ENCODE measurements at places on chromosomes 1 and 21.

DNA sequence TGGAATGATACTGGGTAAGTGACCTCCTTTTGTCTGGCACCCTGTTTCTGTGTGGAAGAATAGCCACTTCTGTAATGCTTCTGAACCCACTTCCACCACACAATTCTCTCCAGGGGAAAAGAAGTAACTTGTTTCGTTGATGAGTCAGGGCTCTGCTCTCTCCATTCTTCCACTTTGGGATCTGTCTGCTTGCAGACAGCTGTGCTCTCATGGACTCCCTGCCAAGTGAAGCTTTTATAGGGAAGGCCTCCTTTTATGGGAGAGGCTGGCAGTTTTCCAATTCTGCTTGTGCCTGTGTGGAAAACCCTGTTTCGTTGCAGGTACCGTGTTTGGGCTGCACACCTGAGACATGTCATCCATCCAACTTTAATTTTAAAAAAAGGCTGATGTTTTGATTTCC, 130.7 kb downstream of the GIPC2 start:
- DNase-seq, result peak; percentile 47

GRCh38 chr1:161439280-161440232, 65.7 kb upstream of the FCGR2A start:
- DNase-seq, result peak; percentile 16

GRCh38 chr1:185813401-185813979, 79.3 kb downstream of the HMCN1 start:
- DNase-seq, result peak; percentile 60

DNA sequence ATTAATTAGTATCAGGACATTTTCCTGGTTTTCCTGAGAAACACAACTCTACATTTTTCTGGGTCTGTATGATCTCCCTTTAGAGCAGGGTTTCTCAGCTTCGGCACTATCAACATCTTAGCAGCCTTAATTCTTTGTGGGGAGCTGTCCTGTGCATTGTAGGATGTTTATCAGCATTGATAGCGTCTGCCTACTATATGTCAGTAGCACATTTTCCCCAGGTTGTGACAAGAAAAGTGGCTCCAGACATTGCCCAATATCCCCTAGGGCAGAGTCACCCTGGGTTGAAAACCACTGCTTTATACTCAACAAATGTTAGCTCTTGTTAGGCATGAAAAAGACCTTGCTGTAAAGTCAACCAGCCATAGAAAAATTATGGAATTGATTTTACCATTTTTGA, 195.1 kb upstream of the FMN2 start:
- no peak for DNase-seq

DNA sequence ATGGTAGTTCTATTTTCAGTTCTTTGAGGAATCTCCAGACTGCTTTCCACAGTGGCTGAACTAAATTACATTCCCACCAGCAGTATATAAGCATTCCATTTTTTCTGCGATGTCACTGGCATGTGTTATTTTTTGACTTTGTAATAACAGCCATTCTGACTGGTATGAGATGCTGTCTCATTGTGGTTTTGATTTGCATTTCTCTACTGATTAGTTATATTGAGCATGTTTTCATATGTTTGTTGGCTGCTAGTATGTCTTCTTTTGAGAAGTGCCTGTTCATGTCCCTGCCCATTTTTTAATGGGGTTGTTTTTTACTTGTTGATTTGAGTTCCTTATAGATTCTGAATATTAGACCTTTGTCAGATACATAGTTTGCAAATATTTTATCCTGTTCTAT, 87.9 kb downstream of the RPS6KC1 start:
- DNase-seq, result no peak

DNA sequence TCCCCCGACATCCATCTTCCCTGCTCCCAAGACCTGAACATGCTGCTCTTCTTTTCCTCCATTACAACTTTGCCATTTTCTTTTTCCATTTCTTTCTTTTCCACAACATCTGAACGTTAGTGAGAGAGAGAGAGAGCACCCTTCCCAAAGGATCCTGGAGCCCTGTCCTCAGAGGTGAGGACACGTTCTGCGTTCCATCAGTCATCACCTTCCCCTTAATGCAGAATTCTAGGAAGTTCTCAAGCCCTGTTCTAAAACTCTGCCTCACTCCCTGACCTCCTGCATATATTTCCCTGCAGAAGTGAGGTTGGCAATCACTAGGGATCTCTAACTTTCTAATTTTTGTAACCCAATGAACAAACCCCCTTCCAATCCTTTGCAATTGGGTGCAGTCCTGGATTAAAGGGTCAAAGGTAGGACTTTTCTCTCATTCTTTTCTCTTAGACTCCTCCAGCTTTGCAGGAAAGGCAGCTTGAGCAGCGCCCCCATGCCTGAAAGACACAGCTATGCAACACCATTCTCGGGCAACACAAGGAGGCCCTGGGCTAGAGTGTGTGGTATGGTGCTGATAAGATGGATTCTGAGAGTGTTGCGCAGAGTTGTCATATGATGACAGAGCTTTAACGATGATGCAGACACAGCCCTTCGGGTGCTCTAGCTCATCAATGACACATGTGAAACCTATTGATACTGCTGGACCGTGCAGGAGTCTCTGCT, 59.2 kb upstream of the TNR start:
- no peak for DNase-seq

DNA sequence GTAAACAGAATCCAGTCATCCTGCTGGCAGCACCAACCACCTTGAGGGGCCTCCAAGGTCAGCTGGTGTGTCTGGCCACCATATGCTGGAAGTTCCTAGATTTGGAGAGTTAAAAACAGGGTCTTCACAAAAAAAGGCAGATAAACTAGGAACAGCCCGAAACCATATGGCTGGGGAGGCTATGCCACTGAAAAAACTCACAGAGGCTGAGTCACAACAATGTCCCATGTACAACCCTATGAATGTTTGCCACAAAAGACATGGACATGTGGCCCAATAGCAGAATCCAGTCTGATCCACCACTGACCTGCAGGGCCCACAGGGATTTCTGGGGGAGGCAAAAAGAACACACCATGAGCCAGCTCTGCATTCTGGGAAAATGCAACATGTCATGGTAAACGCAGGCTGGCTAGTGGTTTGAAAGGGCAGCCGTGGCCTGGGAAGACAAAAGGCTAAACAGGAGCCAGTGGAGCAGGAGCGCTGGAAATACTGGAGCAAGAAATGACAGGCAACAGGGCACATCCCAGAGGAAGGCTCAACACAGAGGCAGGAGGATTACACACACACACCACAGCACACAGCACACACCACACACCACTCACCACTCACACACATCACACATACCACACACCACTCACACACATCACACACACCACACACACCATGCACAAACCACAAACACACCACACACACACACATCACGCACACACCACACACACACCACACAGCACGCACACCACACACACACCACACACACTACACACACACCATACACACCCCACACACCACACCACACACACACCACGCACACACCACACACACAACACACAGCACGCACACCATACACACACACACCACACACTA, 55.4 kb downstream of the HSF2BP start:
- no peak for DNase-seq

GRCh38 chr1:21188235-21188634, 11.5 kb upstream of the EIF4G3 start:
- no peak for DNase-seq

DNA sequence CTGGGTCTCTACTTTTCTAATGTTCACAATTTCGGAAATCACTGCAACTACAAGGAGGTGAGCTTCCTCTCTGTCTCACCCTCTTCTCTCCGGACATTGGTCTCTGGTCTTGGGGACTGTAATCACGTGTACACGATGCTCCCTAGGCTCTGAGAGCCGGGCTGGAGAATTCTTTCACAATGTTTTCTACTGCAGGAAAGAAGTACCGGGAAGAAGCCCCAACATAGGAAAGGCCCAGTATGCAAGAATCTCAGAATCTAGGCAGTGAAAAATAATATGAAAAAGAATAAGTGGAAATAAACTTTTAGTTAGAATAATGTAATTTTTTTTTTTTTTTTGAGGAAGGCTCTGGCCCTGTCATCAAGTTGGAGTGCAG, 13.5 kb upstream of the HJV start:
- DNase-seq, result no peak

GRCh38 chr1:192159781-192160180, 1.5 kb downstream of the RGS18 start:
- DNase-seq, result no peak

DNA sequence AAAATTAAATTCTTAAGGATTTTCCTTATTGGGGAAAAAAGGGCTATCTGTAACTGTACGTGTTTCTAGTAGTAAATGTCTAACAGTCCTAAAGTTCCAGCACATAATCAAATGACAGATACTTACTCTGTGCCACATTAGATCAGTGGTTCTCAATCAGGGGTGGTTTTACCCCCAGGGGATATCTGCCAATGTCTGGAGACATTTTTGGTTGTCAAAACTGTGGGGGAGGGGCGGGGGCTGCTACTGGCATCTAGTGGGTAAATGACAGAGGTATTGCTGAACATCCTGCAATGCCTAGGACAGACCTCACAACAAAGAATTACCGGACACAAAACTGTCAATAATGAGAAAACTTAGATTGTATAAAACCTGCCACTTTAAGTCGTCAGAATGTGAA, 33.4 kb upstream of the PTPRC start:
- DNase-seq, result no peak

DNA sequence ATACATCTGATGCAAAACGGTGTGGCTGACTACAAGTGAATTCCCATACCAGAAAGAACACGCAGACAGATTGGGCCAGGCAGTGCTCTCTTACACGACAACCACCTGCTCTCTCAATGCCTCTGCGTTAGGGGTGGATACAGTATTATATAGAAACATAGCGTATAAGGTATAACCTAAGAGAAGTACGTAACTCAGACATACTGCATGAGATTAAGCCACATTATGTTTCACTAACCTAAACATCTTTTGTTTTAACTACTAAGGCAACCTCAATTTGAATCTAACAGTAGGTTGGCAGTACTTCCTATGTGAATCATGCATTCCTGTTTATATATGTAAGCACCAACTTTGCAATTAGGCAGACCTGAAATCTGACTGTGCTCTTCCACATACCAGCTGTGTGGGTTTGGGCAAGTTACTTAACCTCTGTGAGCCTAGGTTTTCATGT, 58.1 kb upstream of the COA6 start:
- DNase-seq, result no peak

DNA sequence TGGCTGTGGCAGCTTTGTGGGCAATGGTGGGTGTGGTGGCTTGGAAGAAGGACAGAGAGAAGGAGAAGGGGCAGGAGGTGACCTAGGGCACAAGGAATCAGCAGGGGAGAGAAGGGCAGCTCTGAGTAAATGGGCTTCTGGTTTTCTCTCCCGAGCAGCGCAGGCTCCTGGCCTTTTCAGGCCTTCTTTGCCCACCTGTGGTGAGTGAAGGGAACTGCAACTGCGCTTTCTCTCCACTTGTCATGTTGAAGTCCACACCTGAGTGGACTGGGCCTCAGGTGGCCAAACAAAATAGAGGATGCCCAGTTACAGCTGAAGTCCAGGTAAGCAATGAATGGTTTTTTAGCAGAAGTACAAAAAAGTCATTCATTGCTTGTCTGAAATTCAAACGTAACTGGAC, 29.4 kb upstream of the KCNA10 start:
- peak; percentile 5 for DNase-seq

GRCh38 chr1:17377325-17377953, 5.4 kb downstream of the PADI6 start:
- DNase-seq, result no peak

DNA sequence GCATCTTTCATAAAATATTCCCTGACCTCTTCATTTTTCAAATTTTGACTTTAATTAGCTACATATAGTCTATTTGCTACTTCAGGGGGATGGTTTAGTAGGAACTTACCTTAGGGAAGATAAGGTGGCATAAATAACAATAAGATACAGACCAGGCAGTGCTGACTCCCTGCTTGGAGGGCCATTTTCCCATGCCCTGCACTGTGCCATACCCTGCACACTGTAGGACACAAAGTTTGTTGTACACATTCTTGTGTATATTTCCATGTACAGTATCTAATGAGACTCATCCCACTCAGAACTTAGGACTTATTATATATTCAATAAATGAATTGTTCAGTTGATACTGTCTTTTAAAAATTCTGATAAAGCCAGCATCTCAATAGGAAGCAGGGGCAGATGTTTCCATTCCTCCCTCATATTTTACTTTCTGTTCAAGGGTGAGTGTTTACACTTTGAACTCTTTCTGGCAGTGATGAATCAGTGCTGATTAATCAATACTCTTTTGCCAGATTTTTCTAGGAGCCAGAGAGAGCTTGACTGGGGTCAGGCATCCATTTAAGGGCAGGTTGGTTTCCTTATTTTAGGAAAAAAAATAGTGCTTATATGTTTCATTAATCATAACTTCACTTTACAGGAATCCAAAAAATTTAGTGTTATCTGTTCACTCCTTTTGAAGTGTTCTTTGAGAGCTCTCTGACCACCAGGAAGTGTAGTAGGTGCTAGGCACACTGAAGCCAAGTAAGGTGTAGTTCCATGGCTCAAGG, 30.6 kb downstream of the MPZL1 start:
- DNase-seq, result no peak

GRCh38 chr1:226920446-226920894, 19.6 kb upstream of the COQ8A start:
- no peak for DNase-seq

DNA sequence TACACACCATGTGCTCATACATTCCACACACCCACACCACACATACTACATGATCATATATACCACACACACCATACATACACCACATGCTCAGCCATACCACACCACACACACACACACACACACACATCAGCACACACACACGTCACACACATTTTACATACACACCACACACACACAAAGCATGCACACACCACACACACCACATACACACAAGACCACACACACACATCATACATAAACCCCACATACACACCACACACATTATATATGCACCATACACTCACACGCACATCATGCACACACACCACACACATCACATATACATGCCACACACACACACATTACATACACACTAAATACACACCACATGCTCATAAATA, 124.5 kb upstream of the ERG start:
- no peak for DNase-seq

GRCh38 chr21:14982336-14982735, 82.5 kb downstream of the NRIP1 start:
- DNase-seq, result no peak

GRCh38 chr1:101460739-101461138, 223.9 kb downstream of the S1PR1 start:
- no peak for DNase-seq

DNA sequence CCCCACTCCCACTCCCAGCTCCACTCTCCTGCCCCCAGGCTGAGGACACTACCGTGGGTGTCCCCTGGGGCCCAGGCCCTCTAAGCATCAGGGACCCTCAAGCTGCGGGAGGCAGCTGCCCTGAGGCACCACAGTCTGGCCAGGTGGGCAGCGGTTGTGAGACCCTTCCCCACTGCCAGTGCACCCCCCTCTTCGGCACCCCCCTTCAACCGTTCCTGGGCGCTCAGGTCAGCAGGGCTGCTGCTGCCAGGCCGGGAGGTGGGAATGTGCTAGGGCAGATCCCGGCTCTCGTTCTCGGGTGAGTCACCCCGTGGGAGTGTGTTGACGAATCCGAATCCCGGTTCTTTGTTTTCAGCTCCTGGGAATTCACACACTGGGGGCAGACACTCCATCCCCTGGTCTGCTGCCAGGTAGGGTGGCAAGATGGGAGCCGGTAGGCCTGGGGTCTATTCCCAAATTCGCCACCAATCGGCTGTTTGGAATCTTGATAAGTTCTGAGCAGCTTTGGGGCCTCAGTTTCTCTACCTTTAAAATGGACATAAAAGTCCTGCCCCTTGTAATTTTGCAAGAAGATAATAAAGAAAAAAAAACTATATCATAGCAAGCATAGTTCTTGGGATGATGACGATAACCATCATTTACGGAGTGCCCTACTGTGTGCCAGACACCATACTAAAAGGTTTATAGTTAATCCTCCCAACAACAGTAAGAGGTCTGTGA, 28.5 kb upstream of the CASZ1 start:
- DNase-seq, result peak; percentile 14

GRCh38 chr21:14890141-14890540, 174.7 kb downstream of the NRIP1 start:
- DNase-seq, result no peak
